ENCODE measurements at places on chromosomes 13 and 19.
A peak's percentile ranks its signal among the peaks of the same experiment; 100 is the strongest.

DNA sequence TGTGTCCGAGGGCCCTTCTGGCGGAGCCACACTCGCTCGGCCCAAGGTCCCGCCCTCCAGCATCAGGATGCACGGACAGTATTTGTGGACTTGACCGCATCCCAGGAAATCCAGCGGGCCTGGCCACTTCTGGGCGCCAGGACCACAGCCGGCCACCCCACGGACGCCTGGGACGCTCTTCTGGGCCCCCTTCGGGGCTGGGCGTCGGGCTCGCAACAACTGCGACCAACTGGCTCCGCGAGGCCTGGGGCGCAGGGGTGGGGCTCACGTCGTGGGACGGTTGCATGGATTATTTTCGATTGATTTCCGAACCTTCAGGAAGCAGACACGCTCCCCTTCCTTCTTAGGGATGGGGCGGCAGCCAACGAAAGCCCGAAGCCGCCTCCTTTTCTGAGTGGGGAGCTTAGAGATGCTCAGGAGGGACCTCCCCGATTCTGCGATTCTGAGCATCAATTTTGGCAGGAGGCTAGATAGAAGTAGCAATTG, 521 bp upstream of the NUP58 start:
- peak; percentile 61 for DNase-seq

DNA sequence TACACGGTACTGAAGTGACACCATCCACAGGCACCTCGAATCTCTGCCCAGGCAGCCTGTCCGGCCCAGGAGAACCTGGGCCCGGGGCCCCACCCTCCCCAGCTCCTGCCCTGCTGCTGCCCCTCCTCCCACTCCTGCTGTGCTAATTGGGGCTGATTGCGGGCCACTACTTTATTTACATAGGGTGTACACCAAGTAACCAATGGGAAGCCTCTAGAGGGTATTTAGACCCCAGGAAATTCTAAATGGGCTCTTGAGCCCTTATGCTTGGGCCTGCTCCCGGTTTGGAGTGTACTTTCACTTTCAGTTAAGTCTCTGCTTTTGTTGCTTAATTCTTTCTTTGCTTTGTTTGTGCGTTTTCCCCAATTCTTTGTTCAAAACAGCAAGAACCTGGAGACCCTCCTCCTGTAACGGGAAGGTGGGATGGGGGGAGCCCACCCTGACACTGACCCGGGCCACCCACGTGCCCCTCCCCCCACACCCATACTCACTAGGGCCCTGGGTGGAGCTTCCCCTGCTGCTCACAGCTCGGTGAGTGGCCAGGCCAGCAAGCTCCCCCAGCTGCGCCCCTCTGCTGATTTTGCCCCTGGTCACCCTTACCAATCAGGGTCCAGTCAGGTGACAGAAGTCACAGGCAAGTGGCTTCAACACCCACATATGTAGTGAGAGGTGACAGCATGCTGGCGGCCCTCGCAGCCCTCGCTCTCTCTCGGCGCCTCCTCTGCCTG, 9.4 kb downstream of the SCGB2B2 start:
- DNase-seq = no peak

DNA sequence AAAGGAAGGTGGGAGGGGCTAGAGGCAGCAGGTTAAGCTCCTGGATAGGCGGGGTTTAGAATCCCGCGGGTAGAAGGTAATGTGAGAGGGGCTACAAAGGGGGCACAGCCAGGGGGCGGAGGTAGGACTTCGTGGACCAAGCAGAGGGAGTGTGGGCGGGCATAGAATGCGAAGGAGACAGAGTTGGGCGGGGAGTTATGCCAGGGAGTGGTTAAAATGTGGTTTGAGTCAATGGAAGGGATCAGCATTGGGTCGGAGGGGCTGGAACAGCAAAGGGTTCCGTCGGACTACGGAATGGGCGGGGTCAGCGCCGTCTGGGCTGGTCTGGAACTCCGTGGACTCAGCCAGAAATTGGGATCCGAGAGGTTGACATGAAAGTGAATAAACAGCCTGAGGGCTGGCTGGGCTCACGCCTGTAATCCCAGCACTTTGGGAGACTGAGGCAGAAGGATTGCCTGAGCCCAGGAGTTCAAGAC, 3.0 kb downstream of the LTBP4 start:
- DNase-seq = no peak

GRCh38 chr19:40466219-40466984, 399 bp upstream of the SPTBN4 start:
- no peak for DNase-seq

GRCh38 chr13:104281910-104282309, 1215.7 kb upstream of the SLC10A2 start:
- DNase-seq = no peak

GRCh38 chr13:85806553-85807175, 7.4 kb upstream of the SLITRK6 start:
- no peak for DNase-seq

DNA sequence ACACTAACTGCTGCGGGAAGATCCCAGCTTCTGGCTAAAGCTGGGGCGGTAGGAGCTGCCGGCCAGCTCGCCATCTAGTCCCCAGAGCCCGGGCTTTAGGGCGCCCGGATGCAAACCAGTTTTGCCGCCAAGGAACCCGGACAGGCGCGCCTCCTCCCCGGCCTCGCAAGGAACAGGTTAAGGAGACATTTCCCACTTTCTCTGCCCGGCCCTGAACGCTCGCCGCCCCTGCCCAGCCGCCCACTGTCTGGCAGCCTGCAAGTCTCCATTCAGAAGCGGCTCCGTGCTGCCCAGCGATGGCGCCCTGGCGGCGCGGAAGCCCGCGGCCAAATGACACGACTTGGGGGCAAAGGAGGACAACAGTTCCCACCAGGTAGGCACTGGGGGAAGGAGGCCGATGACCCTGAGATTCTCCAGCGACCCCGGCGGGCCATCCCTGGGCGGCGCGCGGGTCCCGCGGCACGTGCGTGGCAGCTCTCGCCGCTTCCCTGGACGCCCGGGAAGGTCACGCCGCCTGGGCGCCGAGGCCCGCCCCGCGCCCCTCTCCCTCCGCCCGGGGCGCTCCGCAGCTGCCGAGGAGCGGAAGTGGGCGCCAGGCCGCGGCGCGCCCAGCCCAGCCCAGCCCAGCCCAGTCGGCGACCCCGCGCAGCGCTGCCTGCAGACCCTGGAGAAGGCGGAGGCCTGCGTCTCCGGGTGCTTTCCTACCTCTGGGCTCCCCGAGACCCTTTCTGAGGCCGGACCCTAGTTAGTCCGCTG, 42.2 kb upstream of the HNRNPA1L2 start:
- peak; percentile 34 for DNase-seq

DNA sequence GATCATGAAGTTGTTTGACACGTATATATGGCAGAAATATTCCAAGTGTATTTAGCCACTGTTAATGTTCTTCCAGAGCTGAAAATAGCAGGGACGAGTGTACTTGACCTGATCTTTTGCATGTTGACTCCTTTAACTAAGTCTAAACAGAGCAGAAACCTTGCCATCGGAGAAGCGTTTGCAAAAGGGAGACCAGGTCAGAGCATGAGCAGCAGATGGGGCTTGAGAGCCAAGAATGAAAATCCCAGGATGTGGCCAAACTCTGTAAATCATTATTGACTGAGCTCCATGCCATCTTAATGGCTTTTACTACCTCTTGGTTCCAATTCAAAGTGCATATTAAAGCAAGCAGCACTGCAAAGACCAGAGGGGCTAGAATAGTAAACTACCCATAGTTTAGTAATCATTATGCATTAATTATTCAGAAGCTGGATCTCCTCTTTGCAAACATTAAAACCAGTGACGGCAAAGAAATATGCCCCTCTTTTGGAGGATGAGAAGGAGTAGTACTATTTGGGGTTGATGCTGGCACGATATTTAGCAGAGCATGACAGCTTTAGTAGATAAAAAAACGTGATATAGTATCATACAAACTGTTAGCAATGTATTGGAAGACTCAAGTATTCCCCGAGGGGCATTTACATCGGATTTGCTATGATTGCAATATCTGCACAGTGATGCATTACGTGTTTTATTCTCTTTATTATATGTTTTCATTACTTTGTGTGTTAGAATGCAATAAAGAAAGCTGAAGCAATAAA, 55.7 kb downstream of the FAM216B start:
- DNase-seq = peak; percentile 16

GRCh38 chr19:42148266-42148665, 16.0 kb upstream of the POU2F2 start:
- DNase-seq = no peak

- no peak for DNase-seq
Measured at GRCh38 chr19:1495799-1496713, 5.1 kb downstream of the REEP6 start.

Data from WERI-Rb-1 (cell line).